Renal pelvis (tissue), 12 donors: ENCODE measurements at places on chromosomes 7 and 10.

DNA sequence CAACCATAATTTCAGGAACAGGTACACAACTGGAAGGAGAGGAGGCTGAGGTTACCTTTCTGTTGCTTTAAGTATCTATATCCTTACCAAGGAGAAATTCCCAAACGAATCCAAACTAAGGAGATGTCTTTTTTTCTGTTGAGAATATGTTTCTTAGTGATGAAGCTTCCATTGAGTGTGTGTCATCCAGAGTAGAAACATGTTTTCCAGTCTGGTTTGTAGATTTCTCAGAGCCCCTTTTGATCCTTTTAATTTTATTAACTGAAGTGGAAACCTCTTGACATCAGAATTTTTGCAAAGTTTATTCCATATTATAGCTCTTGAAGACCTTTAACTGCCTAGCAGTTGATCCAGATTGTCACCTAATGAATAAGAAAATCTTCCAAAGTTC lies 207.1 kb upstream of the FERD3L start:
- no peak for DNase-seq

DNA sequence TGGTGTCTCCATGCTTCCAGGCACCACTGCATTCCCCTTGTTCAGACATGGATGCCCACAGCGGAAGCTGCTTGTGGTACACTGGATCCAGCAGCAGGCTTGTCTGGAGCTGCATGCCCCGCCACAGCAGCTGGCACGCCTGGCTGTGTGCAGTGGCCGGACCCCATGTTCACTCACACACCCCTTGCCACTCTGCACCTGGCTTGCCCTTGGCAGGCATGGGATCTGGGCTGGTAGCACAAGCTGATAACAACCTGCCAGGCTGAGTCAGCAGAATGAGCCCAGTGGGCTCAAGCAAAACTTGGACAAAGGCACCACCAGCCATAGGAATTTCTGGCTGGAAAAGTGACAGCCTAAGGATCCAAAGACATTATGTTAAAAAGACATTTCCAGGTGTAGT lies 91.8 kb upstream of the TMEM168 start:
- no peak for DNase-seq

DNA sequence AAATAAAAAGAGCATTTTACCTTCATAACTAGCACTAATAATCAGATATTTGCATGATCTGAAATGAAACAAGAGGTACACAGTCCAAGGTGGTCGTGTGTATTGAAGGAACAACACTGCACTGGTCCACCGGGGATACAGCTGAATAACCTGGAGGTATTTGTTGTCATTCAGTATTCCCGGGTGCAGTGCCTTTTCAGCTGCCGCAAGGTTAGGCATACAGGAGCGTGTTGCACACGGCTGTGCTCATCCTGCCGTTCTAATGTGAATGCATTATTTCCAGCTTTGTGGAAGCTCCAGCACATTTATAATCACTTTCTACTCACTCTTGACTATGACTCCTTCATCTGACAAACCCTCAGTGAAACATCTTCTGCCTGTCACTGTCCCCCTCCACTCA lies 377.8 kb downstream of the GFRA1 start:
- peak; percentile 21 for DNase-seq

- no peak for DNase-seq
Observed at GRCh38 chr10:80660736-80661135, 123.0 kb downstream of the SH2D4B start.

- DNase-seq = peak; percentile 65
Observed at GRCh38 chr7:54664235-54665228, 94.5 kb downstream of the SEC61G start.

DNA sequence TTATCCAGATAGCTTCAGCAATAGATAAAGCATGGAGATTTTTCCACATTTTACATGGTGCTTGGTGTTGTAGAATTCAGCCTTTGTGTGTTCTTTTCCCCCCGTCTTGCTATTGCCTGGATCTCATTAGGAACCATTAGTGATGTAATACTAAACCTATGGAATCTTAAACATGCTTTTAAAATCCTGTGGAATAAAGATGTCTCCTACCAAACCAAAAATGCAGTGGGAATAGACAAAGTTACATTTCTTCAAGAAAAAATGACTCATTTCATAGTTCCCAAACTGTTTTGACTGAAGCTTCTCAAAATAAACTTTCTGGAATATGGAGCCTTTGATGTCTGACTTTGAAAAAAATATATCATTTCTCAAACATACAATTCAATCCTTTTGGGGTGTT lies 44.0 kb downstream of the CALD1 start:
- no peak for DNase-seq

GRCh38 chr7:43834463-43835251 lies 34.7 kb downstream of the MRPS24 start:
- DNase-seq = no peak

GRCh38 chr7:80935991-80936780 lies 17.3 kb upstream of the SEMA3C start:
- no peak for DNase-seq

- no peak for DNase-seq
Observed at GRCh38 chr7:2034291-2035201, 198.2 kb downstream of the MAD1L1 start.

- DNase-seq = no peak
Observed at GRCh38 chr10:124743191-124744101, 732 bp downstream of the FAM53B start.

DNA sequence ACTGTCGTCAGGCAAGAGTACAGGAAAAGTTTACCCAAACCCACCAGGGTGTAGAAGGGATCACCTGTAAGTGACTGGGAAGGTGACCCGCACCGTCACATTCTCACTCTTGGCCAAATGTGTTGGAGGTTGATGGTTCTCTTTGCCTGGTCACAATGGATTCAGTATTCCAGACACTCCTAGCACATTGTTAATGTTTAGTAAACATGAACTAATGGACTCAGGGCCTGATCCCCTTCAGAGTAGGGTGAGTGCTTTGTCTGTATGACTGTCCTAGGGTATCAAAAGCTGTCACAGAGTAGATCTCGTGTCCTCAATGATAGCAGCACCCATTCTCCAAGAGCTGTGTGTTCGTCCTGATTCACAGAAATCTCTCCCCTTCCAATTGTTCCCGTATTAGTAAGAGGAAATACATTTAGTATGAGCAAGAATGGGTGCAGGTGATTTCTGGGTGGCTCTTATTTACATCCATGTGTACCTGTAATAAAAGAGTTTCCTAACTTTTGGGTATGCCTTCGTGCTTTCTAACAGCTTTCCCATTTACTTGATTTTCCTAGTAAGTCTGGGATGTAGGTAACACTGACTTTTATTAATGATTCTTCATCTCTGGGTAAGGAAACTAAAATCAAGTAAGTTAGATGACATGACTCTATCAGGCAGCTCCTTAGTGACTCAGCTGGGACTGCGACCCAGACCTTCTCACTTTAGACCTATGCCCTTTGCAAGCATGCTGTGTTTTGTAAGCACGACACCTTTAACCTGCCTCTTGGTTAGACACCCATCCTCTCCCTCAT lies 4.7 kb downstream of the EEPD1 start:
- DNase-seq = no peak

GRCh38 chr7:35241884-35242283 lies 12.0 kb downstream of the TBX20 start:
- DNase-seq = no peak

- DNase-seq = peak; percentile 12
Observed at GRCh38 chr7:31052487-31052840, 356 bp downstream of the ADCYAP1R1 start.

DNA sequence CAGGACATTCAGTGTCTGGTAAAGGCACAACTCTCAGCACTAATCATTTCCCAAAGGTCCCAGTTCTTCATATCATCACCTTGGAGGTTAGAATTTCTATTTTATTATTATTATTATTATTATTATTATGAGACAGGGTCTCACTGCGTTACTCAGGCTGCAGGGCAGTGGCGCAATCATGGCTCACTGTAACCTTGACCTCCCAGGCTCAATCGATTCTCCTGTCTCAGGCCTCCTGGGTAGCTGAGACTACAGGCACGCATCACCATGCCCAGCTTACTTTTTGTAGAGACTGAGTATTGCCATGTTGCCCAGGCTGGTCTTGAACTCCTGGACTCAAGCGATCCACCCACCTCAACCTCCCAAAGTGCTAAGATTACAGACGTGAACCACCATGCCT lies 91.8 kb upstream of the DOCK1 start:
- DNase-seq = no peak

DNA sequence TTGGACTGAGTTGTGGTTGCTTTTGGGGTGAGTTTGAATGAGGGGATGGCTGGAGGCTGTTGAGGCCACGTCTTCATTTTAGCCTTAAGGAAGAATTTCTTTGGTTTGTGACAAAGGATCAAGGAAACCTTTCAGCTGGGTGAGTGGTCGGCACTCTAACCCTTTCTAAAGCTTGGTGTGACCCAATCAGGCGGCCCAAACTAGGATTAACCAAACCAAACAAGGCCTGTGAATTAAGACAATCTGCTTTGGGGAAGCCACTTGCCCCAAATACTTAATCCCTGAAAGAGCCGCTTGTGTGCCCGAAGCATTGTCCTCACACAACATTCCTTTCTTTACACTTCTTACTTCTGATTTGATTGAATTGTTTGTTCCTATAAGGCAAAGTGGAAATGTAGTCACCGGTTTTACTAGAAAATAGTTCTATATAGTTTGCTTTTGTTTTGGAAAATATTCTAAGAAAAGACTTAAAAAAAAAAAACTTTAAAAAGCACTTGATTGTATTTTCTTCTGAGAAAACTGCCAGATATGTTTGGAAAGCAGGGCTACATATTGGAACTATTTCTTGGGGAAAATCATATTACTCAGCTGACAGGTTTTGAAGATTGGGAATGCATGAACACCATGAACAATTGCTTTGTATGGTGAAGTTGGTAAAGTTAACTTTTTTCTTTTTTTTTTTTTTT lies 272.4 kb upstream of the BMPER start:
- no peak for DNase-seq

- no peak for DNase-seq
Observed at GRCh38 chr7:105188201-105188600, 174.2 kb downstream of the KMT2E start.

- no peak for DNase-seq
Observed at GRCh38 chr7:92788559-92789183, 47.7 kb downstream of the CDK6 start.

DNA sequence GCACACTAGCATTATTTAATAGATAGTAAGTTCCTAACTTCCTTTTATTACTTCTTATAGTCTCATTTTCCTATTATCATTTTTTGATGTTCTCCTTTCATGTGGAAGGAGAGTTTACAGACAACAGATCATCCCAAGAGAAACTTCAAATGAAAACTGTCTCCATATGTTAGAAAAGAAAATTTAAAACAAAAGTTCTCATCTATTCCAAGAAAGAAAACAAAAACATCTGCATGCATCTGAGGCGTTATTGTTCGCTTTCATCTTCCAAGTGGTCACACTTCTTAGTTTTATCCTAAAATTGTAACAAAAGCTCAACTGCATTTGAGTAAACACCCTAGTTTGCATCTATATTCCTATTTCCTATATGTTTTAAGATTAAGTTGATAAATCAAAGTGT lies 126.2 kb downstream of the SEMA3D start:
- no peak for DNase-seq

DNA sequence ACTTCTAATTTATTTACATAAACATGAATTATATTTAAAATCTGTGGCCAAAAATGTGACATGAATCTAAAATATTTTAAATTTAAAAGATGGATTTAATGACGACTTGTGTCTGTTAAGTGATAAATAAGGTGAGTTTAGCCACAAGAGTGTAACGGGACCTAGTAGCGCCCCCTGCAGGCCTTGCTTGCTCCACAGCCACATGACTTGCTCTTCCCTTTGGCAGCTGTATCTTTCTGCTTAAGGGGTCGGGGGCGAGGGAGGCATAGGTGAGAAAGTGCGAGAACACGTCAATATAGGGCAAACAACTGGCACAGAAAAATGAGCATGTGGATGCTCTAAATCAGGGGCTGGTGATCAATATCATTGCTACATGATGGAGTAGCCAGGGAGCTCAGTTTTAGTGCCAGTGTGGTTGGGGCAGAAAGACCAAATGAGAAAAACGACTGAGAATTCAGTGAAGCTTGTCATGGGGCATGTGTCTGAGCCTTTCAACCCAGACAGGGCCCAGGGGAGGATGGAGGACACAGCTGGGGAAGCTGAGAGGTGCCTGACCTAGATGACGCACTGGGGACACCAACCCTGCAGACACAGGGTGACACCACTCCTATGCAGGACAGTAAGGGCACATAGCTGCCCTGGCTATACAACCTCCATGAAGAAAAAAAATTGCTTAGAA lies 49.8 kb downstream of the PAXIP1 start:
- peak; percentile 5 for DNase-seq

GRCh38 chr7:99631295-99632109 lies 14.8 kb downstream of the ZSCAN25 start:
- DNase-seq = no peak

DNA sequence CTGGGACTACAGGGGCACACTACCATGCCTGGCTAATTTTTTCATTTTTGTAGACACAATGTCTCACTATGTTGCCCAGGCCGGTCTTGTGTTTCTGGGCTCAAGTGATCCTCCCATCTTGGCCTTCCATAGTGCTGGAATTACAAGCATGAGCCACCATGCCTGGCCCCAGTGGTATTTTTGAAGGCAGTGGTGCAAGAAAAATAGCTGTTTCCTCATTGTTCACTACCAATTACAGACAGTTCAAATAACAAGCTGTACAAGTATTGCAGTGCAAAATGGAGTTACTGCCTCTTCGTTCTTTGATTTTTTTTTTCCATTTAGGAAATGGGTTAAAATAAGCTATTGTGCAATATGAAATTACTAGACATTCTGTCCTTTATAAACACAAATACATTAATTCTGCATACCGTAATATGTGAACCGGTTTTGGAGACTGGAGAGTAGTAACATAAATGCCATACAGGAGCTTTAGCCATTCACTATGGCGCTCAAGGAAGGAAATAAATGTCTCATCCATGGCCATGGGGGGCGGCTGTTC lies 35.0 kb upstream of the BPGM start:
- no peak for DNase-seq

DNA sequence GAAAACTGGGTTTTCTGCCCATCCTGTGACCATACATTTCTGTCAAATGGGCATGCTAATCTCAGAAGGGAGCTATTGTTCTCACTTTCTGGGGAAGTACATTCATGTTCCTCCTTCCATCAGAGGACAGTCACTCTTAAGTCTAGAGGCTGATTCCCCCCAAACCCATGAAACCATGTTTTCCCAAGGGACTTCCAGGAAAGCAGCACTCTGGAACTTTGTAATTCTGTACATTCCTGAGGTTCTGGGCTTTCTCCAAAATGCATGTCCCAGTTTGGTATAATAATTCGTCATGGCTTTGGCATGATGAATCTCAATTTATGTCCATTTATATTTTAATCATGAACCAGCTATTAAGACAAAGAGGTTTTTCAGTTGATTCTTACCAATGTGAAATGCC lies 688.1 kb downstream of the LRMDA start:
- DNase-seq = no peak

DNA sequence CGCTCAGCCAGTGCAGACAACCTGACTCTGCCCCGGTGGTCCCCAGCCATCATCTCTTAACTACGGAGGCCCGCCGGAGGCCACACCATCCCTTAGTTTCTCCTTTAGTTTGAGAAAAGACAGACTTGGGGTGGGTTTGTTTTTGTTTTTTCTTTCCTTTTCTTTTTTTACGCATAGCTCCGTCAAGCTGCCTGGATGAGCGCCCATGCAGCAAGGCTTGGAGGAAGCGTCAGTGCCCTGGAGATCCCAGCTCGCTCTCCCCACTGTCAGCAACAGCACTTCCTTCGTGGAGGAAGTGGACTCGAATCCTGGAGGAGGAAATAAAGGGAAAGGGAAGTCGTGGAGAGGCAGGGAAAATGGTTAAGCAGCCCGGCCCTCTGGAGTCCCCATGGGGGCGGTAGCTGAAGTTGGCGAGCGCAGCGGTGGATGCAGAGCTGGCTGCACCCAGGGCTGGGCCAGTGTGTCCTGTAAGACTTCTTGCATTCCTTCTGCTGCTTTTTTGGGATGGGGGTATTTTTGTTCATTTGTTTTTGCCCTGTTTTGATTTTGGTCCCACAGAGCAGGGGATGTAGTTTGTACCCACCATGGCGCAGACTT lies 35.9 kb upstream of the GJD4 start:
- no peak for DNase-seq
